DND-41 (cell line): ENCODE measurements at places on chromosomes 3 and 15.

DNA sequence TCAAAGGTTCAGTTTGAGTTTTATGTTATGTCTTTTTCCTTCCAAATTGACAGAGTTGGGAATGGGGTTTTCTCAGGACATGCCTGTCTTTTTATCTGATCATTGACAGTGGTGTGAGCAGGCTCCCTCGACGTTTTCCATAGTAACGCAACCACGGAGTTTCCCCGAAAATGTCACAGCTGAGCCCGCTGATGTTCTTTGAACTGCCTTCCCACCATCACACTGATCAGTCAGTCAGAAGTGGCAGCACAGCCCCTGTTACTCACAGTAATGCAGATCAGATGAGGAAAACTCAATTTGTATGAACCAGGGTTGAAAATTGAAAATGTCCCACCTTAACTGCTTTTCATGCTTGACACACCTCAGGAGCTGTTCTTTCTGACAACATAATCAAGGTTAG lies 210.4 kb downstream of the NECTIN3 start:
- DNase-seq: peak; percentile 61

GRCh38 chr3:42711491-42712343 lies 9.1 kb upstream of the HHATL start:
- no peak for DNase-seq

- peak; percentile 41 for DNase-seq
Observed at GRCh38 chr15:65212097-65212496, 824 bp upstream of the CILP start.

DNA sequence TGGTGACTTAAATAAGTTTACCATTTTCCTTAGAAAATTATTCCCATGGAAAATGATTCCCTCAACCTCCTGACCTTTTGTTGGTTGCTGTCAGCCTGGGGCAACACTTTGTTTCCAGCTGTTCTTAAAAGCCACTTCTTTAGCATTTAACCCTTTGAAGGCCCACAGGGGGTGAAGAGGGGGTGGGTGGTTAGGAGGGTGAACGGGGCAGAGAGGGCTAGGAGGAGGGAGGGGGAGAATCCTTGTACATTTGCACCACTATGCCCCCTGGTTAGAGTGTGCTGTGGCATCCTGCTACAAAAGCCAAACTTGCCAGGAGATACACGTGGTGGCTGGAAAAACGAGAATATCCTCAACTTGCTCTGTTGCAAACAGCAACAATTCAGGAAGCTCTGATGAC lies 273.2 kb upstream of the RGMA start:
- no peak for DNase-seq

DNA sequence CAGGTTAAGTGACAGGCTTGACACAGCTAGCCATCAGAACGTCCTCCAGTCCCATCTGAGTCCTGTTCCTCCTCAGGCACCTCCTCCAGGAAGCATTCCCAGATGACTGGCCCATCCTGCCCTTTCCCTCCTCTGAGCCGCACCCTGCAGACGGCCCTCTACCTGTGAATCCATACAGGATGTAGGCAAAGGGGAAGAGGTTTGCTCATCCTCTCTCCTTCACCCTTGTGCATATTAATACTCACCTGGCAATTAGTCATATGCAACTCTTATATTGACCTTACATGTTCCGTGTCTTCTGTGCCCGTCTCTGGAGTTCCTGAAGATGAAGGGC lies 61.9 kb downstream of the SMAD3 start:
- no peak for DNase-seq

GRCh38 chr3:54621184-54621583 lies 306.7 kb downstream of the LRTM1 start:
- DNase-seq: no peak

DNA sequence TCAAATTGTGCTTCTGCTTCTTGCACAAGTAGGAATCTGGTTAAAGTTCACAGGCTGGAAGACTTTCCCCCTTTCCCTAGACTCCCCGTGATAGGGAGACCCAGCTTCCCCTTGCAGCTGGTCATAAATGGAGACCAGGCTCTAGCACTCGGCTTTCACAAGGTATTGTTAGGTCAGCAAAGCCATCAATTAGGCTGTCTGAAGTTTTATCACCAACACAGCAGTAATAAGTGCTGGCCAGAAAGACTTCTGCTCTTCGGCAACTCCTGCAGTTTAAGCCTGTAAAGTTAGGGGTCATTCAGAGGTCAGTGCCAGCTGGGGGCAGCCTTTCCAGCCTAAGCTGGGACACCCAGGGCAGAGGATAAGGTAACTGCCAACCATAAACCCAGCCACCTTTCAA lies 203.4 kb downstream of the MEIS2 start:
- no peak for DNase-seq

DNA sequence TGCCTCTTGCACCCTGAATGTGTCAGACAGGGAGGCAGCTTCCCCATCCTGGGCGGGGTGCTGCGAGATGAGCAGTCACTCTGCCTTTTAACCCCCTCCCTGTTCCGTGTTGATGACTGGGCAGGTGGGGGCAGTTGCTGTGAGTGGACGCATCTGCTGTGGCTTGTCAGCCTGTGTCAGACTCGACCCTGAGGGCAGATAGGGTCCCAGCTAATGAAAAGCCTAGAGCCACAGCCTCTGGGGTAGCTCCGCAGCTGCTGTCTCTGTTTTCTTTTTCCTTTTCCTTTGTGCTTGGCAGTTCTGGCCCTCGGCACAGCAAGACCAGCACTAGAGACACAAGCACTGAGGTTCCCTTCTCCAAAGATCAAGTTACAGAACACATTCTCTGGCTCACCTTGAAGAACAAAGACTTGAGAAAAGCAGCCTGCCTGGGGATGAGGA lies 43.0 kb upstream of the GLCE start:
- no peak for DNase-seq

GRCh38 chr3:175670557-175670956 lies 811.4 kb downstream of the NAALADL2 start:
- no peak for DNase-seq

- no peak for DNase-seq
Observed at GRCh38 chr3:100127792-100128191, 13.5 kb upstream of the FILIP1L start.

DNA sequence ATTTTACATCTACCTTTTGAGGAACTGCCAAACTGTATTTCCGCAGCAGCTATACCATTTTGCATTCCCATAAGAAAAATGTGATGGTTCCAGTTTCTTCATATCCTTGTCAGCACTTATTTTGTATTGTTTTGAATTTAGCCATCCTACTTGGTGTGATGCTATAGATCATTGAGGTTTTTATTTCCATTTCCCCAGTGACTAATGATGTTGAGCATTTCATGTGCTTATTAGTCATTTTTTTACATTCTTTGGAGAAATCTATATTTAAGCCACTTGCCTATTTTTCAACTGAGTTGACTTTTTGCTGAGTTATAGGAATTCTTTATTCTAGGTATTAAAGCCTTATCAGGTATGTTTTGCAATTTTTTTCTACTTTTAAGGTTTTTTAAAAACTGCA lies 347.6 kb upstream of the RARB start:
- DNase-seq: no peak

DNA sequence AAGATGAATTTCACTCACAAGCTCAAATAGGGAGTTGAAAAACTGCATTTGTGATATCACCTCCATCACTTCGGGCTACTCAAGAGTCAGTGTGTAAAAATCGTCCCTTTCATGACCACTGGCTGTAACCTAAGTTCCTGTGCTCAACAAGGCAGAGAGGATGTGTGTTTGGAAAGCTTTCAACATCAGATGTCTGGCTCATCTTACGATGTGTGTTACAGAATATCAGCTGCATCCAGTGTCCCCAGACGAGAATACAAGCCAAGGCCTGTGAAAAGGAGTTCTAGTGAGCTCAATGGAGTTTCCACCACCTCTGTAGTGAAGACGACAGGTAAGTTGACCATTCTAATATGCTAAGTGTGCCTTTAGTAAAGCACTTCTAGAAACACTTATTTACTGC lies 65.5 kb upstream of the ADAMTSL3 start:
- no peak for DNase-seq

DNA sequence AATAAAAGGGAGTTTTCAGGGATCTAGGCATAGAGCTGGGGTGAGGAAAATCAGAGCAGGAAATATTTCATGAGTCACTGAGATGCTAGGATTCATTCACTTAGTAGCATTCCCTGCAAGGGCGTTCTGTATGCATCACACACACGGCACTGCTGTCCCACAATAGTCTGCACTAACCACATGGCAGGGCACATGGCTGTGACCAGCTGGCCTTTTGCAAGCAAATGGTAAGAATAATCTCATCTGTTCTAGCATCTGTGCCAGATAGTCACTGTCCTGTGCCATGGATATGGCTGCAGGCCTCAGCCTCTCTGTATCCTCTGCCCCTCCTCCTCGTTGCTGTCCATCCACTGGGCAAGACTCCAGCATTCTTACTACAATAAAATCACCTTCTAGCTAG lies 37.8 kb downstream of the BOC start:
- no peak for DNase-seq

DNA sequence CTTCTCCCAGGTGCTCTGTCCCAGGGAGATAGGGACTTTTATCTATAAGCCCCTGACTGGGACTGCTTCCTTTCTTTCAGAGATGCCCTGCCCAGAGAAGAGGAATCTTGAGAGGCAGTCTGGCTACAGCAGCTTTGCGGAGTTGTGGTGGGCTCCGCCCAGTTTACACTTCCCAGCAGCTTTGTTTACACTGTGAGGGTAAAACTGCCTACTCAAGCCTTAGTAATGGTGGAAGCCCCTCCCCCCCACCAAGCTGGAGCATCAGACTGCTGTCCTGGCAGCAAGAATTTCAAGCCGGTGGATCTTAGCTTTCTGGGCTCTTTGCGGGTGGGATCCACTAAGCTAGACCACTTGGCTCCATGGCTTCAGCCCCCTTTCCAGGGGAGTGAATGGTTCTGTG lies 253.8 kb upstream of the ARL6 start:
- no peak for DNase-seq

GRCh38 chr3:23856286-23856685 lies 50.5 kb downstream of the UBE2E1 start:
- no peak for DNase-seq

DNA sequence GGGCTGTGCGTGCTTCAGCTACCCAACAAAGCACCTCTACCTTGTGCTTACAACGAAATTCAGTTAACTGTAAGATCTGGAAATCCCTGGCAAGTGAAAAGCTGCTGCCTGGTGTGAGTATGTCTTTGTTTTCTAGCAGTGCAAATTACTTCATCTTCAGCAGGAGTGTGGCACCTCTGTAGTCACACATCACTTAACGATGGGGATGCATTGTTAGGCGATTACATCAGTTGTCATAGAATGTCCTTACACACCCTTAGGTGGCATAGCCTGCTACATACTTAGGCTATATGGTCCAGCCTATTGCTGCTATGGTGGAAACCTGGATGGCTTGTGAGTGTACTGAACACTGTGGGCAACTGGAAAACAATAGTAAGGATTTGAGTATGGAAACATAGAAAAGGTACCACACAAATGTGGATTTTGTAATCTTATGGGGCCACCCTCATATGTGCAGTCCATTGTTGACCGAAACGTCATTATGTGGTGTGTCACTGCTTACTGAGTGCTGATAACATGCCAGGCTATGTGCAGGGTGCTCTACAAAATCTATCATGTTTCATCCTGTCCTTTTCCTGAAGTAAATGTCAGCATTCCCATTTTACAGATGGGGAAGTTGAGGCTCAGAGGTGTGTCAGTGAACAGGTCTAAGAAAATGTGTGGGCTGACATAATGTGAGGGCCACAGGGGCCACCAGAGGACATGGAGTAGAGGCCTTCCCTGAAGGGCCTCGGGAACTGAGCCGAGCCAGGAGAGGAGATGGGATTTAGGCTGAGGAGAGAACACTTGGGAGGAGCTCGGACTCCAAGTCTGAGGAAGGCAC lies 173.5 kb downstream of the VGLL4 start:
- DNase-seq: no peak

GRCh38 chr3:107133891-107134290 lies 243.3 kb upstream of the CCDC54 start:
- no peak for DNase-seq

DNA sequence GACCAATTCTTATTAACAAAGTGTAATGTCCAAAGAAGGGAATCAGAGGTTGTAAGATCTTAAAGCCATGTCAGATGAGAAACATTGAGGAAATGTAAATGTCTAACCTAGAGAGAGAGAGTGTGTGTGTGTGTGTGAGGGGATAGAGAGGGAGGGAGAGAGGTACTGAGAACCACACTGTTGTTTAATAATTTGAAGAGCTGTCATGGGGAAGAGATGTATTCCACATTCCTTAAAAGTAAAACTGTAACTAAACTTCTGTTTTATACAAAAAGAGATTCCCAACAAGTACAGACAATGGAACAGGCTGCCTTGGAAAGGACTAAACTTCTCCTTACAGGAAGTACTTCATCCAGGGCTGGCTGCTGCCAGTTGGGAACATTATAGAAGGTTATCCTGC lies 68.9 kb upstream of the BOC start:
- DNase-seq: no peak

GRCh38 chr3:133505813-133506212 lies 67.7 kb upstream of the CDV3 start:
- DNase-seq: no peak

DNA sequence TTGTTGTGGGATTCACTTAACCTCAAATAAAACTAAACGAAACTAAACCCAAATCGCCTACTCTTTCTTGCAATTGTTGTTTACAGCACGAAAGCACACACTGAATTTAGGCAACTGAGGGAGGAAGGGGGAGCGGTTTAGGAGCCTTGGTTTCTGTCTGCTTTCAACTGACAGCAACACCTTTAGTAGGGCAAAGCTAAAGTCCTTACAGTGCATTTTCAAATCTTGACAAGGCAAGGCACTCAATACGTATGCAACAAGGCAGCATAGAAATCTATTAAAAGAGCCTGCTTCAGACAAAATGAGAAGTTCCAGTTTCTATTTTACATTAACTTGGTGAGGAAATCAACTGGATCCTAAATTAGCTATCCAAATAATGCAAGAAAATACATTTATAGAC lies 174.6 kb downstream of the CHST2 start:
- peak; percentile 65 for DNase-seq

- no peak for DNase-seq
Observed at GRCh38 chr15:92315595-92316211, 78.0 kb upstream of the ST8SIA2 start.

GRCh38 chr3:51994530-51994929 lies 1.2 kb downstream of the RPL29 start:
- no peak for DNase-seq

GRCh38 chr3:121552379-121552778 lies 6.6 kb upstream of the POLQ start:
- DNase-seq: no peak

DNA sequence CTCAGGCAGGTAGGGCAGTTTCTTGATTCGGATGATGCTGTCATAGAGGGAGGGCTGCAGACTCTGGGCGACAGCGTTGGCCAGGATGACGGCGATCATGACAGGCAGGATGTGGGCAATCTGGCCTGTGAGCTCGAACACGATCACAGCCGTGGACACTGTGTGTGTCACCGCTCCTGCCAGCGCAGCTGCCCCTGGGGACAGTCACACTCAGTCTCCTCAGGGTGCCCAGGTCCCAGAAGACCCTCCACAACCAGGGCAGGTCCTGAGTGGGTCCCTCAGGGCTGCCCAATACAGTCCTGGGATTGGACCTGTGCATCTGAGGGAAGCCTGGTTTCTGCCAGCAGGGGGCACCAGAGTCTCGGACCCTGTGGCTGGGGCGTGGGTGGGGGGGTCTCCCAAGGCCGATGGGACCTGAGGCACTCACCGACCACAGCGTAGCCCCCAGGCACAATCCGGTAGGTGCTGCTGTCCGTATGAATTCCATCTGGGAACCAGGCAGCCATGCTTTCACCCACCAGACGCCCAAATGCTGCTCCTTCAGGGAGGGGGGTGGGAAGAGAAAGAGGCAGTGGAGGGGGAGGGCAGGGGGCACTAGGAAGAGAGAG lies 7.2 kb downstream of the CLCN2 start:
- DNase-seq: peak; percentile 57

GRCh38 chr15:71386448-71387236 lies 271.4 kb downstream of the THSD4 start:
- DNase-seq: no peak
